ENCODE measurements at places on chromosomes 5 and 9.

GRCh38 chr5:66742083-66742895, 146.1 kb downstream of the MAST4 start:
- H3K36me3 ChIP-seq: no peaks in the 10 kb centered on the region
- H3K27me3 ChIP-seq: no peaks in the 10 kb centered on the region
- no peak overlapping the region for H3K27ac ChIP-seq
- no peak overlapping the region for H3K4me3 ChIP-seq
- H3K4me1 ChIP-seq: no peaks in the 10 kb centered on the region

DNA sequence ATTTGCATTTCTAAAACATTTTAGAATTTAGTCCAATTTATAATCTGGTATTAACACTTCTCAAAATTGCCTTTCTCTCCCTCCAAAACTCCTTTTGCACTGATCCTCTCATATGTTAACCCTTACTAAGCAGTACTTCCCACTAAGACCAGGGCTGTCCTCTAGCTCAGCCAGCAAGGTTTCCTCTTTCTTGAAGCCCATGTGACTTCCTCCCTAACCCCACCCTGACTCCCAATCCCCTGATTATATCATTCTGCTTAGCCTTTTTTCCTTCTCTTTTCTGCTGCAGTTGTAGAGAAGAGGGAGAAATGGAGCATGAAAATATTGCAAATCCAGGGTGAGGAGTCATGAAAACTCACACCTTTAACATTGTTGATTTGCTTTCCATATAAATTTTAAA, 241.7 kb downstream of the MCTP1 start:
- no peak for DNase-seq
- no peaks in the 10 kb centered on the region for H3K4me1 ChIP-seq
- no peak overlapping the region for H3K27ac ChIP-seq

GRCh38 chr9:105127863-105128220, 116.6 kb upstream of the SLC44A1 start:
- no peak overlapping the region for H3K27ac ChIP-seq
- H3K4me3 ChIP-seq: no peak overlapping the region
- no peaks in the 10 kb centered on the region for H3K27me3 ChIP-seq
- H3K4me1 ChIP-seq: peaks cover 7% of the 10 kb centered on the region

GRCh38 chr9:108275906-108276305, 579.9 kb downstream of the ACTL7B start:
- no peak for DNase-seq
- H3K27me3 ChIP-seq: no peaks in the 10 kb centered on the region
- no peak overlapping the region for H3K4me3 ChIP-seq
- no peaks in the 10 kb centered on the region for H3K36me3 ChIP-seq

GRCh38 chr9:132994410-132995120, 16.1 kb downstream of the GFI1B start:
- H3K27me3 ChIP-seq: no peaks in the 10 kb centered on the region
- peaks cover 4% of the 10 kb centered on the region for H3K4me1 ChIP-seq
- no peak for DNase-seq
- H3K4me3 ChIP-seq: no peak overlapping the region

DNA sequence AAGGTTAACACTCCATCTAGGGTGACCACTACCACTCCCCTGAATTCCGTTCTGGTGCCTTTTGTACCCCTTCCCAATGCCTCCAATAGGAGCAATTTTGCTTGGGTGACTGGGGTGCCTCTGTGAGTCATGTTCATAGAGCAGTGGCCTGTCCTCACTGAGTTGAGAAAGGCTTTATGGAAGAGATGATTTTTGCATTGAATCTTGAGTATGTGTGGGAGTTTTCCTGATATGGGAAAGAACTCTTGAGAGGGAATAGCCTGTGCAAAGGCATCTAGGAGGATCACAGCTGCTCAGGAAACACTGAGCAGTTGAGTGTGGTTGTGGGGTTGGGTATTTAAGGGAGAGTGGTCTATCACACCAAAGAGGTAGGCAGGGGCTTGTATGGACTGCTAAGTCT, 16.2 kb downstream of the C9orf43 start:
- no peaks in the 10 kb centered on the region for H3K36me3 ChIP-seq
- H3K27me3 ChIP-seq: no peaks in the 10 kb centered on the region
- no peaks in the 10 kb centered on the region for H3K4me1 ChIP-seq
- no peak for DNase-seq
- H3K27ac ChIP-seq: no peak overlapping the region

DNA sequence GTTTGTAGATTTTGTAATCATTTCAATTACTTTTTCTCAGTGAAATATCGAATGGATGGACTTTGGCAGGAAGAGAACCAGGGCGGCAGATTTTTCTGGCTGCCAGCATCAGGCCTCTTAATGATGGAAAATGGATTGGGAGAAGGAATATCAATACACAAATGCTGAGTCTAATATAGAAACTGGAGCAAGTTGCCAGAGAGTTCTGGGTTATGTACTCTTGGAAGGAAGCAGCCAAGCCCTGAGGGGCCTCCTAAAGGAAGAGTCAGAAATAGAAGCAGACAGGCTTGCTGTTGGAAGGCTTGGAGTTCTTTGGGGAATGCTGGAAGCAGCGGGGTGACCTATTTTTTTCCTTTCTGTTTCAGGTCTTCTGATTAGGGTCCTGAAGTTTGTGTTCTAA, 428.6 kb downstream of the DMAC1 start:
- H3K27me3 ChIP-seq: no peaks in the 10 kb centered on the region
- no peaks in the 10 kb centered on the region for H3K36me3 ChIP-seq
- H3K4me1 ChIP-seq: peaks cover 26% of the 10 kb centered on the region

- no peak for DNase-seq
- no peaks in the 10 kb centered on the region for H3K36me3 ChIP-seq
- H3K4me3 ChIP-seq: no peak overlapping the region
- H3K27ac ChIP-seq: no peak overlapping the region
- no peaks in the 10 kb centered on the region for H3K4me1 ChIP-seq
These were observed 20.6 kb upstream of the CYLC2 start for GRCh38 chr9:102974530-102974929.

DNA sequence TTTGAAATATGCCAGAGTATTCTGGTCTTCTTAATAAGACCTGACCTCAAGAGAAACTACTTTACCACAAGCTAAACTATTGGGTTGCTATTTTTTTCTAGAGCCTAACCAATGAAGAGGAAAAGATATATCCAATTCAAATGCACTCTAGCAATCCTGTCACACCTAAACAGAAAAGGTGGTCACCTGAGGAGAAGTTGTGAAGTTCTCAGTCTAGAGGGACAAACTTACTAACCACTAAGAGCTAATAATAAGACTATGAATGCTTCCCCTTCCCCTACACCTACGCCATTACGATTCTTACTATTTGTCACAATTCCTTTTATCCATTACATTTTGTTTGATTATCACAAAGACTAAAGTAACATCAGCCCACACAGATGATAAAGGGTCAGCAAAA, 29.7 kb downstream of the RLN2 start:
- H3K27ac ChIP-seq: no peak overlapping the region
- H3K4me3 ChIP-seq: no peak overlapping the region
- DNase-seq: no peak
- H3K36me3 ChIP-seq: no peaks in the 10 kb centered on the region
- no peaks in the 10 kb centered on the region for H3K27me3 ChIP-seq
- H3K4me1 ChIP-seq: no peaks in the 10 kb centered on the region

- DNase-seq: no peak
- no peaks in the 10 kb centered on the region for H3K36me3 ChIP-seq
- H3K27ac ChIP-seq: no peak overlapping the region
These were observed 279.8 kb upstream of the POU5F2 start for GRCh38 chr5:94021246-94021645.

DNA sequence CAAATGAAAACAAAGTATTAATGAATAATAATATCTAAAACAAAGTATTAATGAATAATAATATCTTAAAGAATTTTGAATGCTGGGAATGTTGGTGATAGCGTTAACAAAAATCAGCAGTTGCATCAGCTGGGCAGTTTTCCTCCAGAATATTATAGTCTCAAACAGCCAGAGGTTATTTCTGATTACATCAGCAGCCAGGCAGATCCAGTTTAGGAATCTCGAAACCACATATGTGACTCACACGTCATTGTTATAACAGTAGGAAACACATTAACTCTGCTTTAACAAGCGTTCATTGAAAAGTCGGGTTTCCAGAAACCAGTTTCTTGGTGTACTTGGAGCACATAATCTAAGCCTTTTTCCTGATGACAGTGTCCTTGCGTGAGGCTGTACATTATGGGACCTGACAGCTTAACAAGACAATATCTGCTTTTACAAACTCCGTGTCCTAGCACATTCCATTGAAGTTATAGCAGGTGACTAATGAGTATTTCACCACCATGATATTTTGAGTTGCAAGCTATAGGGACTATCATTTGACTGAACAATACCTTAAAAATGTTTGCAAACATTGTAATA, 559.5 kb upstream of the KLF4 start:
- H3K4me1 ChIP-seq: peaks cover 26% of the 10 kb centered on the region
- no peaks in the 10 kb centered on the region for H3K27me3 ChIP-seq
- no peaks in the 10 kb centered on the region for H3K36me3 ChIP-seq
- no peak overlapping the region for H3K27ac ChIP-seq

GRCh38 chr5:56106837-56107236, 112.1 kb upstream of the IL6ST start:
- no peak overlapping the region for H3K27ac ChIP-seq
- no peak overlapping the region for H3K4me3 ChIP-seq
- DNase-seq: no peak
- no peaks in the 10 kb centered on the region for H3K27me3 ChIP-seq
- H3K36me3 ChIP-seq: no peaks in the 10 kb centered on the region

DNA sequence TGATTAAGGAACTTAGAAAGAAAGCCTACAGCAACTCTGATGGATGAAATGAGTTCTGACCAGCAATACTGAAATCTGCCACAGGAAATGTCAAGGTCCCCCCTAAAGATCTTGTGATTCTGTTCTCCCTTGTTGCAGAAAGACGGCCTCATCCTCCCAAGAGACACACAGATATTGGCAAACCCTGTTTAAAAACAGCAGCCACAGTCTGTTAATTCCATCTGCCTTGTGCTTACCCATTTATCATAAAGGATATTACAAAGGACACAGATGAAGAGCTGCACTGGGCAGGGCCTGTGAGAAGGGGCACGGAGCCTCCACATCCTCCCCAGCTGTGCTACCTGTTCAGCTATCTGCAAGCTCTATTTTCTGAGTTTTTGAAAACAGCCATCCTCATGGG, 15.2 kb downstream of the RAPGEF1 start:
- no peak overlapping the region for H3K27ac ChIP-seq
- H3K4me3 ChIP-seq: no peak overlapping the region
- H3K36me3 ChIP-seq: peaks cover 4% of the 10 kb centered on the region
- no peak for DNase-seq
- H3K27me3 ChIP-seq: no peaks in the 10 kb centered on the region

GRCh38 chr5:59538750-59539121, 354.8 kb downstream of the PDE4D start:
- no peak overlapping the region for H3K4me3 ChIP-seq
- no peaks in the 10 kb centered on the region for H3K27me3 ChIP-seq
- no peaks in the 10 kb centered on the region for H3K36me3 ChIP-seq

DNA sequence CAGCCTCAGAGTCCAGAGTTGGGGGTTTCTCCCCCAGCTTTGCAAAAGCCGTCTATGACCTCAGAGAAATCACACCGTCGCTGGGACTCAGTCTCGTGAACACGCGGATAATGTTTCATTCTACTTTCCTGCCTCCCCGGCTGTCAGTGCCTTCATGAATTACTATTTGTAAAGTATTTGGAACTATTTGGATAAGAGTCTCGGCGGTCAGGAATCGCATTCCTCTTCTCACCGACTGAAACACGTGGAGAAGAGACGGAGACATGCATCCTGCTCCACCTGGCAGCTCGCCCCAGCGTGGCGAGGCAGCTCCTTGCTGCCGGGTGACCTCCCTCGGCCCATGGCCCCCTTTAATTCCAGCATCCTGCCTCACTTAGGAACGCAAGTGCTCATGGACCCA, 23.9 kb downstream of the IRX2 start:
- no peaks in the 10 kb centered on the region for H3K4me1 ChIP-seq
- no peaks in the 10 kb centered on the region for H3K36me3 ChIP-seq
- H3K4me3 ChIP-seq: no peak overlapping the region

DNA sequence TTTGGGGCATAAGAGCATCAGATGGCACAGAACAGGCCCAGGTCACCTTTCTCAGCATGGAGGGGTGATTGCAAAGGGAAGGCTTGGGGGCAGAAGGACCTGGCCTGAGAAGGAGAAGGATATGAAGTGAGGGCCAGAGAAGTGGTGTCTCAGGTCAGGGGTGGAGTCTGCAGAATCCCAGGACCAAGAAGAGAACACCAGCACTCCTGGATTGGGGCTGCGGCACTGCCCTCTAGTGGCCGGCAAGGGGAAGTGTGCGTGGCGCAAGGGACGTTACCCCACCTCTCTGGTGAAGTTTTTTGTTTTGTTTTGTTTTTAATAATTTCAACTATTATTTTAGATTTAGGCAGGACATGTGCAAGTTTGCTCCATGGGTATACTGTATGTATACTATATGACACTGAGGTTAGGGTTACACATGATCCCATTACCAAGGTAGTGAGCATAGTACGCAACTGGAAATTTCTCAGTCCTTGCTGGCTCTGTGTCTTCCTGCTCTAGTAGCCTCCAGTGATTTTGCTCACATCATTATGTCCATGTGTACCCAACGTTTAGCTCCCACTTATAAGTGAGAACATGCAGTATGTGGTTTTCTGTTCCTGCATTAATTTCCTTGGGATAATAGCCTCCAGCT, 1548.6 kb downstream of the EFNA5 start:
- H3K27me3 ChIP-seq: no peaks in the 10 kb centered on the region
- no peak for DNase-seq
- no peaks in the 10 kb centered on the region for H3K36me3 ChIP-seq
- H3K4me1 ChIP-seq: no peaks in the 10 kb centered on the region

DNA sequence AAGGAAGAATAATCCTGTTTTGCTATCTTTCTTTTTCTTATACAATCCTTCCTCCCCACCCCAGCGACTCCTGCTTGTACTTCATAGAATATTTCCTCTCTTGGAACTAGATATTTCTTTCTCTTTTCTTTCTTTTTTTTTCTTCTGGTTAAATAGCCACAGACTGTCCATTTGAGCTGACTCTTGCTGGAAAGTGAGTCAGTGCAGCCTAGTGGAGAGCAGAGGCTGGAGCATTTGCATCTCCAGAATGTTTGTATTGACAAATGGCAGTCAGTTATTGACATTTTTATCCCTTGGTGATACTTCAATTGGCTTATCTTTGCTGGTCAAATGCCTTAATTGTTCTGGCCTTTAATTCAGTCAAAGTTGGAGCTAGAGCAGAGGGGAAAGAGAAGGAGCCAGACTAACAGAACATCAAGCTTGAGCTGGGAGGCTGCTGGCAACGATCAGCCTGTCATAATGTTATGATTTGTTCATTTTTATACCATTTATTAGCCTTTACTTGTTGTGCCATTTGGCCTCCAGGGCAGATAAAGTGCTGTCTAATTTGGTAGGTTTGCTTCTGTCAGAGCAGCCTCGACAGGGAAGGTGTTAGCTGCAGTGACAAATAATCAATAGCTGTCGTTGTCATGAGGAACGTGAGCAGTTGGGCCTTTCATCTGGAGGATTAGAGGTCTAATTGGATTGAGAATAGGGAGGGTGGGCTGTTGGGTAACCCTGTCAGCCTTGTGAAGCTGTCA, 69.0 kb downstream of the INVS start:
- no peaks in the 10 kb centered on the region for H3K36me3 ChIP-seq
- H3K4me1 ChIP-seq: no peaks in the 10 kb centered on the region
- H3K27me3 ChIP-seq: no peaks in the 10 kb centered on the region
- no peak for DNase-seq

- H3K4me3 ChIP-seq: no peak overlapping the region
- no peak for DNase-seq
- no peaks in the 10 kb centered on the region for H3K36me3 ChIP-seq
- H3K27ac ChIP-seq: peak overlapping the region; percentile 91
These were observed 32.8 kb upstream of the UBAC1 start for GRCh38 chr9:135993765-135994500.

GRCh38 chr5:132684922-132685720, 11.3 kb downstream of the IL4 start:
- H3K36me3 ChIP-seq: no peaks in the 10 kb centered on the region
- DNase-seq: no peak
- H3K4me1 ChIP-seq: no peaks in the 10 kb centered on the region

Data from tibial nerve (tissue), 4 donors.